ENCODE measurements at places on chromosomes 4 and X.

DNA sequence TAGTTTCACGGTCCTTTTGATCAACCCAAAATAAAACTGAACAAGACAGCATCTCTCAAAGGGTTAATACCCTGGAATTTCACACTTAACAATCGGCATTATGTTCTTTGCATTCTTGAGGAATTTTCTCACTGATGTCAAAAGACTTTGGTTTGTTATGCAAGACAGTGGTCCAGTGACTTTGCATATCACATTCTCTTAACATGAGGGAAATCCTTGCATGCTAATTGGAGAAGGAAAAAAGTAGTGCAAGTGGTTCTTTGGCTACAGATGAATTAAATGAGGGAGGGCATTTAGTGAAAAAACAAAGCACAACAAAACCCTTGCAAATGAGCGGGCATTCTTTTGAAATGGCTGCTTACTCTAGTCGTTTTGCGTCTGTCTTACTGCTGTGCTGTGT is 105.1 kb upstream of the LIMCH1 start:
- DNase-seq: no peak

- no peak for DNase-seq
Observed at GRCh38 chrX:56000174-56000573, 232.0 kb upstream of the KLF8 start.

DNA sequence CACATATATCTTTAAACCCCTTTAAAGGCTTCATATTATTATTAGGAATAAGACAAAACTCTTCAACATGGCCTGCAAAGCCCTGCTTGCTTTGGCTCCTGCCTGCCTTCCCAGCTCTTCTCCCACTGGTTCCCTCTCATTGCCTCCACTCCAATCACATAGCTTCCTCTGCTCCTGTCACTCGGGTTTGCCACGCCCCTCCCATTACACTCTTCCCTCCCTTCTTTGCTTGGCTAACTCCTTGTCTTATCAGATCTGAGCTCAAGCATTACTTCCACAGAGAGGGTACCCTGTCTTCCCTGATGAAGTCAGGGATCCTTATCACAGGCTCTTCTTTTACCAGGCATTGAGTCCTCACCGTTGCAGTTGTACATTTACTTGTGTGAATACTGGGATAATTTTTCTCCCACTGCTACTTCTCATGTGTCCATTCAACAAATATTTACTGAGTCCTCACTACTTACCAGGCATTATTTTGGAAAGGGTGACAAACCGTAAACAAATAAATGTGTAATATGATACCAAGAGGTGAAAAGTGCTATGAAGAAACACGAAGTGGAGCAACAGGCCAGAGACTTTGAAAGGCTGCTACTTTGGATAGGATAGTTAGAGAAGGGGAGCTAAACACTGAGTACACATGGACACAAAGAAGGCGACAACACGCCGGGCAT is 3.2 kb upstream of the VGLL1 start:
- no peak for DNase-seq

- DNase-seq: no peak
Observed at GRCh38 chrX:132404266-132404665, 84.6 kb downstream of the MBNL3 start.

GRCh38 chr4:5157791-5158770 is 106.8 kb downstream of the STK32B start:
- no peak for DNase-seq

DNA sequence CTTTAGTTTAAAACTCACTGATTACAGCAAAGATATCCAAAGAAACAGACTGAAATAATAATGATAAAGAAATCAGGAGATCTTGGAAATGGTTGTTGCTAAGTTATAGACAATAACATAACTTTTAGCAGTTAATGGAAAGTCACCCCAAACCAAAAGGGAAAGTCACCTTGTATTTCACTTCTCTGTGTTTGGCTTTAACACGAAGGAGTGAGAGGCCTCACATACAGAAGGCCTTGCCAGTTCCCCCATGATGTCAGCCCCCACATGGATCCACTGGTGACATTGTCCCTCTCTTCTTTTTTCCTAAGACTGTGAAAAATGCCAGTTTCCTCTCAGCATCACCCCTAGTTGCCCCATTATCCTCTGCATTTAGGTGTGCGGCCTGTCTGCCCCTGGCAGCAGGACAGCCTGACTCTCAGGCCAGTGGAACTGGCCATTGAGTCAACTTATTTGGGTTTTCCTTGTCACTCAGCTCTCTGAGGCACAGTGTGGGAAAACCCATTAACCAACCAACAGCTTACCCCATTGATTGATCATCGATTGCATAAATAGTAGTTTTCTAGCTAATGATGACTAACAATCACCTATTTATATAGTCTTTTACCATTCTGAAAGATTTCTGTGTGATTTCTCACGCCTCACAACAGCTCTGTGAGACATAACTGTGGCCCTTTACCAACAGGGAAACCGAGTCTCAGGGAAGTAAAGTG is 308.1 kb downstream of the PTTG2 start:
- DNase-seq: no peak

DNA sequence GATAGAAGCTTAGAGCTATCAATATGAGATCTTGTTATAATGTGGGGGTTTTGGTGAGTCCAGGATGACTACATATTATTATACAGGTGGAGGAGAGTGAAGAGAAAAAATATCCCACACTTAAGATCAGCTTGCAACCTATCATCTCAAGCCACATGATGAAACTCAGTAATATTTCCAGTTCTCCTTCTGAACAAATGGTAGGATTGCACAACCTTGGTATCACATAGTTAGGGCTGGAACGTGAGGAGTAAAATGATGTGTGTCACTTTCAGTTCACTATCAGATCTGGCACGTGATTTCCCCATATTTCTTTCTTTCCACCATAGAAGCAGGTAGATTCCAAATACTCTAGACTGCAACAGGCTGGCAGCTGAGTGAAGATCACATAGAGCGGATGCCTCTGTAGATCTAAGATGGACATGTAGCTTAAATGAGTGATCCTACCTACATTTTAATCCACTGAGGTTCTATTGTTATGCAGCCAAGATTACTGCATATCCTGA is 150.6 kb upstream of the ANKRD50 start:
- DNase-seq: no peak

DNA sequence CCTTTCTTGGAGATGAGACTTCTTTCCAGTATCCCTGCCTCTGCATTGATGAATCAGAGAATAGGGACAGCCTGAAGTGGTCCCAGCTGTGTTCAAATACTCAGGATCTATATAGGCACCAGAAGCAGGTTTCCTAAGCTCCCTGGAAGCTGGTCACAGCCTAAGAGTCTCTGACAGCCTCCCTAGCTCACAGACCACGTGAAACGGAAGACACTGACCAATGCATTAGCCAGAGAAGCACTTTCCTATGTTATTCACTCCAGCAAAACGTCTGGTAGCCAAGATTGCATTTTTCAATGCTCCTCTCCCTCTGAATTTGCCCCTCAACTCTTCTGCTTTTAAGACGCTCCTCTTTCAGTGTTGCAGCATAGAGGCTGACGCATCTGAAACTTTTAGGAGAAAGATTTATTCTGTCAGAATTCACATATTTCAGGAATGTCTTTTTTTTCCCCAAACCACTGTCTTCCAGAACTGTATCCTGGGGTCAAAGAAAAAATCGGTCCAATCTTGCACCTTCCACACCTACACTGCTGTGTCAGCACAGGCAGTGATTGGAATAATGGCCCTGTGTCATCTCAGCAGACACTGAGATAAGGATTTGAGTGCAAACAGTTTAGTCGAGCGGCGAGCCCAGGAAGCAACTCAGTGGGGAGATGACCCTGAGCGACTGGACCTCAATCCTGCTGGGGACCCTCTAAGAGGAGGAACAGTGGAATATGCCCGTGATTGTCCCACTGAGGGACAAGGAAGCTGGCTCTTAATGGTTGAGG is 109.4 kb downstream of the SMIM20 start:
- DNase-seq: no peak

DNA sequence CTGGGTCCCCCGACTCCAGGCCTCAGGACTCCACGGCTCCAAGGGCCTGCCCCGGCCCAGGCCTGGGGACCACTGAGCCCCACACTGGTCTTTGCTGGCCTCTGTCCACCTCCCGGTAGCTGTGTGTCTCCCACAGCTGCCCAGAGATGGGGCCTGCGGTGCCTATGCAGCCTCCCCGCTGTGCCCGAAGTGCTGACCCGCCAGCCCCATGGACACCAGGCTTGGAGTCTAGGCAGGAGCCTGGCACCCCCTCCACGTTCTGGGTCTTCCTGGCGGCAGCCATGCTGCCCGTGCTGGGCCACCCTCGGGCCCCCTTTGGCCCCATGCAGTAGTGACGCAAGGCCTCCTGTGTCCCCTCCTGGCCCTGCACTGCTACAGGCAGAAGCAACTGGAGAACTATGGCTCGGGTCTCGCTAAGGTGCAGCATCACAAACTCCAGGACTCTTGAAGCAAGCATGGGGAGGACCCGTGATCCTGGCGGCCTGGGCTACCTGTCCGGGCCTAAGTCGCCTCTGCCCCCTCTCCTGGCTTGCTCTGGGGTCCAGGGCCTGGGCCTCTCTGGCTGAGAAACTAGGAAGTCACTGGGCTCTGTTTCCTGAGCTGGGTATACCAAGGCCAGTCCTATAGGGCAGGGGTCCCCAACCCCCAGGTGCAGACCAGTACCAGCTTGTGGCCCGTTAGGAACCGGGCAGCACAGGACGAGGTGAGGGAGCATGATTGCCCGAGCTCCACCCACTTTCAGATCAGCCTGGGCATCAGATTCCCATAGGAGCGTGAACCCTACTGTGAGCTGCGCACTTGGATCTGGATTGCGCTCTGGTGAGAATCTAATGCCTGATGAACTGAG is 917 bp downstream of the MYL5 start:
- no peak for DNase-seq

GRCh38 chrX:14697451-14697850 is 168.1 kb downstream of the GLRA2 start:
- no peak for DNase-seq

Measured in stimulated activated CD8-positive, alpha-beta memory T cell treated with anti-CD3 and anti-CD28 coated beads, Interleukin-12 subunit alpha, Interleukin-12 subunit beta, amount 100 ng/mL, for 1 hour (primary cell).